ENCODE measurements at places on chromosomes 4 and X. TPM values are rescaled to one million over a fixed set of nuclear protein-coding genes. Genes with fewer than 3 reads are reported as not detected.

GRCh38 chrX:43849173-43849572 lies 33.1 kb downstream of the MAOB start:
- DNase-seq = no peak

DNA sequence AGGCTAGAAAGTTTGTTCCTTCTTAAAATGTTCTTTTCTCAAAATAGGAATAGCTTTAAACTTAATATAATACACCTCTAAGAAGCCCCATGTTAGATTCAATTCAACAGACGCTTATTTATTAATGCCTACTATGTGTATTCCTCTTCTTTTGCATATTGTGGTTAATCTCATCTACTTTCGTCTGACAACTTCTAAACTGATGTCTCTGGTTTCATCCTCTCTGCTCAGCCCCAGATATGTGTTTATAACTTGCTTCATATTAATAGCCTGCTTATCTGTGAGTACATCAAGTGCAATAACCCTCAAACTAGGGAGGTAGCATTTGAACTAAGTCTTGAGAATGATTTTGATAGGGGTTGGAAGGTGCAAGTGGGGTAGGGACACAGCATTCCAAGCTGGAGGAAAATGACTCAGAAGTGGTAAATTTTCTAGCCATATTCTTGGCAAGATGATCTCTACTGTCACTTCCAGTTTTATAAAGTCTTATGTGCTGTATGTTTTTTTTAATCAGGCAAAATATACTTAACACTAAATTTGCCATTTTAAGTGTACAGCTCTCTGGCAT lies 37.0 kb downstream of the STK26 start:
- DNase-seq = no peak

DNA sequence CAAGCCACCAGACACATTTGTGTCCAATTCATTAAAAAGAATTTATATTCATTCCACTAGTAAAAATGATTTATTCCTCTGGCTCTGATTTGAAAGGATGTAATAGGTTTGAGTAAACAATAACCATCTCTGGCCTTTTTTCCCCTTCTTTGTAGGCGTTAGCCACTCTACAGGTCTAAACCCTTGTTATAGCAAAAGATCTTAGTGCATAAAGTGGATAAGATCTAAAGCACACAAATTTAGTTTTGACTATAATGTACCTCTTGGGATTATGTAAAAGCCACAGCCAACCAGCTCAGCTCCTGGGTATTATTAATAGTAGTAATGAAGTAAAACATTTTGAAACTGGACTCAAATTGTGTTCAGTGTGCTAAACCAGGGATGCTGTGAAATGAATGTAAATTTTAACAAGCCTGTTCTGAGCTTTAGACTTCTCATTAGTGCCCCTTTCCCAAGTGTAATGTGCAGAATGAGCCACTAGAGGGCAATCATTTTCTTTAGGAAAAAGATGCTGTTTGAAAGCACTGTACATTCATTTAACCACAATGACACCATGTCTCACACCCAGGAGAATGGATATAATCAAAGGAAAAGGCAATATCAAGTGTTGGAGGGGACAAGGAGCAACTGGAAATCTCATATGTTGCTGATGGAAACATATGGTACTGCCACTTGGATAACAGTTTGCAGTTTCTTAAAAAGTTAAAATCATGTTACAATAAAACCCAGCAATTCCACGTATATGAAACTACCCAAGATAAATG lies 69.7 kb downstream of the KLHL8 start:
- peak; percentile 87 for DNase-seq

DNA sequence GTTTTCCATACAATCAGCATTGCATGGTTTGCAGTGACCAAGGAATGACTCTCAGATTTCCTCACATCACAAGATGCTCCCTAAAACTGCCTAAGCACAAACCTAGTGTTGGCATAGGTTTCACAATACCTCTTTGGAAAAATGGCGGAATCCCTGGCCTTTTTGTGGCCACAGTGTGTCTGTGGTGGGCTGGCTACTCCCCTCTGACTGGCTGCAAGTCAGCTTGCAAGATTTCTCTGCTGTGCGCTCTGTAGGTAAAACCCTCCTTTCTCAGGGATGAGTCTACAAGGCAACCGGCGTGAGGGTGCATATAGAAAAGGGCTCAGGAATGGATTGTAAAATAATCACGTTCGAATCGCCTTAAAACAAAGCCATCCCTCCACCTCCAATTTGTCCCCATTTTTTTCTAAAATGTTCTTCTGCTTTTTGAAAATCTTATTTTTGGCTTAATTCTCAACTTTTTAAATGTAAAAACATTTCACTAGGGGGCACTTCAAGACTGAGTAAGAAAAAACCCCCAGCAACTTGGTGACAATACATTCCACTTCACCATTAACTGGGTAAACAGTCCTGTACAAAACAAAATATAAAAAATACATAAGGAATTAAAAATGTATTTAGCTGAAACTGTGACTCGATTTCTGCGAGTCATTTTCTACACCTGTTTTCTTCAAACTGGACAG lies 235.6 kb downstream of the STIM2 start:
- DNase-seq = peak; percentile 23

- DNase-seq = no peak
Measured at GRCh38 chrX:111646515-111646914, 34.5 kb upstream of the ALG13 start.

ZNF711 gene
- polyA plus RNA-seq = 10.1 TPM

Measured in brain (organoid and tissue), 16 donors.